NCI-H526 treated with DMSO at 0.1 percent for 48 hours (cell line): ENCODE measurements at places on chromosomes 6 and 20.

DNA sequence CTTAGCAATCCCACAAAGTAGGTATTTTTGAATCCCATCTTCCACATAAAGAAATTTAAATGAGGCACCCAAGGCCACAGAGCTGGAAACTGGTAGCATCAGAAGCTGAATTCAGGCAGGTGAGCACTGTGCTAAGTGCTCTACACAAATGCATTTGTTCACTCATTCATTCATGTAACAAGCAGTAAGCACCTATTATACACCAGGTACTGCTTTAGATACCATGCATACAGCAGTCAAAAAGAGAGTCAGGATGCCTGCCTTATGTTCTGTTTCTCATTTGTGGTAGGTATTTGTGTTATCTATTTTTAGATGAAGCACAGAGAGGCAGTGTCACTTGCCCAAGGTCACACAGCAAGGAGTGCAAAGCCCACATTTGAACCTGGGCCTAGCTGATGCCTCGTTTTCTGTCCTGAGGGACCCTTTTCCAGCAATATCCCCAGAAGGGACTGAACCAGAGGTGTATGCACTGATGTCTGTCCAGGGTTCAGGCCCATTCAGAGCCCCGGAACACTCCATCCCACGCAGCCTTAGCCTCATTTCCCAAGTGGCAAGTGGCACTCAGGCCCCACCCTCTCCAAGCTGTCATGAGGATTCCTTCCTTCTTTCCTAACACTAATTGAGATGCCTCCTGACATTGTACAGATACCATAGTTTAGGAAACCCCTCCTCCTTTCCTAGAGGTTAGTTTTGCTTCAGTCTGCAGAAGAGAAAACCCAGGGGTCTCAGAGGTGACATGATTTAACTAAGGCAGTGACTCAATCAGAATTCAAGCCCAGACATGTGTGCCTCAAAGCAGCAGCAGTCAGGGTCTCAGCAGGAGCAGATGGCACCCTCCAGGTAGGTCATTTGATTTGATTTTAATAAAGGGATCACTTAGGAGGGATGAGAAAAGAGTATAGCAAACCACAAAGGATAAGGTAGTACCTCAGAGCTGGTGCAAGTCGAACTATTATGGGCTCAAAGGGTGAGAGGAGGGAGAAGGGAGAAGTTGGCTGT is 61.2 kb upstream of the SIRPA start:
- DNase-seq = no peak

DNA sequence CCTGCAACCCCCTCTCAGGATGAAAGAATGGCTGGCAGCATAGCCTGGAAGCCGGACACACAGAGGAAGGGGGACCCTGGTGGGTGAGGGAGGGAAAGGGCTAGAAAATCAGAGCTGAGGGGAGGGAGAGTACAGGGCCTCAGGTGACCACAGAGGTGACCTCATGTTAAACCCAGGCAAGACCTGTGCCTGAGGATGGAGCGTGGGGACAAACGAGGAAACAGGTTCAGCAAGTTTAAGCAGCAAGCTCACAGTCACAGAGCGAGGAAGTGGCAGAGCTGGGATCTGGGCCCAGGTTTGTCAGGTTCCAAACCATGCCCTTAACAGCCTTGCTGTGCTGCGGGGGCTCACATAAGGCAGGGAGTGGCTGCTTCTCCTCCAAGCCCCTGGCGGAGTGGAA is 4.0 kb upstream of the BPI start:
- DNase-seq = no peak

GRCh38 chr6:18263418-18264218 is 712 bp downstream of the DEK start:
- no peak for DNase-seq

DNA sequence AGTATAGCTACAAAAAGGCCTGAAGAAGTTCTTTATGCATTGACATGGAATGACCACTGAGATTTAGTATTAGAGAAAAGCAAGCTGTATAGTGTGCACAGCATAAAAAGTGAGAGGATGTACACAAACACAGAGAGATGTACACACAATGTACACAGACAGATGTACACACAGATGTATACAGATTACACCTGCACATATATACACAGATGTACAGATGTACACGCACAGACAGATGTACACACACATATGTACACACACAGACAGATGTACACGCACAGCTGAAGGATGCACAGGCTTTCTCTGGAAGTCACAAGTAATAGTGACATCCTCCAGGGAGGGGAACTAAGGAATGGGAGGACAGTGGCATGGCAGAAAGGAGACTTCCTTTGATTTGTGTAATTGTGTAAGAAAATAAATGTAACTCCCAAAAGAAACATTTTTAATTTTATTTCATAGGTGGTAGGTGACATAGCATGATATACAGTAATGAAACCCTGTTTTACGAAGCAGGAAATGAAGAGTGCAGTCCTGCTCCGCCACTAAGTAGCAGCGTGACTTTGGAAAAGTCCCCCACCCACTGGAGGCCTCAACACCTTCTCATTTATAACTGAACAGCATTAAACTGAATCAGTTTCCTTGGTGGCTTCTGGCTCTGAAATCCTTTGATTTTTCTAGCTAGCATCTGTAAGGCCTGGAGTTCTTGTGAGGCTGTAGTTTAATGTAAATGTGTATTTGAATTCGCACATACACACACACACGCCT is 14.1 kb downstream of the NFATC2 start:
- DNase-seq = no peak

DNA sequence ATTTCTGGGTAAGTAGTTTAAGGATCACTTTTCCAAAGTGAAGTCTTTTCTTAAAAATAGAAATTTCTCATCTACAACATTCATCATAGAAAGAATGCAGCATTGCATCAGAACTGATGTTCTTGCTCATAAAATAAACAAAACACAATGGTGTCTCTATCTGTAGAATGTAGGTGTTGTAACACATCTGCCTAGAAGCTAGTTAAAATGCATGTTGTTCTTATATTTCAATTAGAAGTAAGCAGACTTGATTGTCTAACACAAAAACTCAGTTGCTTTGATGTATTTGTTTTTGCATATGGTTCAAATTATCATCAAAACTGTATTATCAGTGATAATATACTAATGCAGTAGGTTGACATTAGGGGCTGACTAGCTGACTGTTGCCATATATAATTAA is 654.7 kb upstream of the FLRT3 start:
- DNase-seq = no peak

DNA sequence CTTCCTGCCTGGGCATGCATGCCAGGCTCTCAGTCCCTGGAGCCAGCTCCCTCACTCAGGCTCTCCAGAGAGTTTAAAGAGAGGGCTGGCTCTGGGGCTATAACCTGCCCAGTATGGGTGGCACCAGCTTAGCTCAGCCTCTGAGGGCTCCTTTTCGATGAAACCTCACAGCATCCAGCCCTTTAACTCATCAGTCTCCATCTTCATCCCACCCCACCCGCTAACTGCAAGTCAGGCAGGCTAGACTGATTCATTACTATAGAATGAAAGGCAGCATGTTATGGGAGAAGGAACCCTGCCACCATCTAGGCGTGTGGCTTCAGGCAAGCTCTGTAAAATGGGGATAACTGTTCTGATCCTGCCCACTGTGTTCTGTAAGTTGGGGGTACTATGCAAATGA is 53.5 kb downstream of the RAB44 start:
- no peak for DNase-seq

- DNase-seq = no peak
Measured at GRCh38 chr6:37994223-37994622, 174.7 kb downstream of the ZFAND3 start.

DNA sequence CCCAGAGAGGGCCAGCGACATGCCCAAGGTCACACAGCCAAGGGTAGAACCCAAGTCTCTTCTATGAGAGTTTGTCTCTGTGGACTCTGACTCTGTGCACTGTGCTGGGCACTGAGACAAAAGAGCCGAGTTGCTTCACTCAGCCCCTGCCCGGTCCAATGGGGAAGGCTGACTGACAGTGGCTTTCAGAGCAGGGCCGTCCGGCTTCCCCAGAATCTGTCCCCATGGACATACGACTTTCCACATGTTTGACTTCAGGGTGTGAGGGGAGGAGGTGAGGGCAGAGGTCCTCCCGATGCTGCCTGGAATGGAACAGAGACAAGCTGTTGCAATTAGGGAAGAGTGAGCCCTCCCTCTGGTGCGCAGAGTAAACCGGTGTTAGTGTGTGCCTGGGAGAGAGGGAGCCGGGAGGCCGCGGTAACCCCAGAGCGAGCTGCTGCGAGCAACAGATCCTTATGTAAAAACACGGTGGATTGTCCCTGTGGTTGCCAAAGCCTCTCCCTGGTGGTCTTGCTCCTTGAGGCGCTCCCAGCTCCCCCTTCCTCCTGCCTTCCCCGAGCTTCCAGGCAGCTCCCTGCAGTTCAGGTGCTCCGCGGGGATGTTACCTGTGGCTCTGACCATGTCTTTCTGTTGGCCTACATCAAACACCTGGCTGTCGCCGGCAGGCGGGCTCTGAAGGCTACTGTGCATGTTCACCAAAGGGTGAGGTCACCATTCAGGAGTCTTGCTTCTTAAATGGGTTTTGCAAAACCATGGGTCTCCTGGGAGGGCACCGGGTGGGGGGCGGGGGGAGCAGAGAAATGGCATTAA is 672 bp downstream of the SIRPA start:
- DNase-seq = peak; percentile 67

DNA sequence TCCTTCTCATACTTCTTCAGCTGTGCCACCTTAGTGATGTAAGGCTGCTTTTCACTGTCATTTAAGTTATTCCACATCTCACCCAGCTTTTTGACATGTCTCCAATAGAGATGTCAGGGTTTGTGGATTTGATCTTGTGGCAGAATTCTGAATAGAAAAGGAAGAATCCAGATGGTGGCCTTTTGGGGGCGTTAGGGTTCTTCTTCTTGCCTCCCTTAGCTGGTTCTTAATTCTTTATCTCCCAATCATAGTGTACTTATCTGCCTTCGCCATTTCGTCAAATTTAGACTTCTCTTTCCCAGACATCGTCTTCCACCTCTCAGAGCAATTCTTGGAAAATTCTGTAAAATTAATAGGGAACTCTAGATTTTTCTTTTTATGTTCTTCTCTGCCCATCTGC is 422.9 kb downstream of the GJA1 start:
- no peak for DNase-seq

- no peak for DNase-seq
Measured at GRCh38 chr6:65098349-65098748, 608.7 kb downstream of the EYS start.

GRCh38 chr6:1825926-1826325 is 216.2 kb downstream of the FOXC1 start:
- DNase-seq = no peak

GRCh38 chr20:48789781-48790472 is 37.9 kb downstream of the PREX1 start:
- DNase-seq = no peak
